SK-N-DZ (cell line): ENCODE measurements at places on chromosomes 5 and 9.

- DNase-seq = no peak
Observed at GRCh38 chr5:112923148-112923917, 1.3 kb upstream of the REEP5 start.

DNA sequence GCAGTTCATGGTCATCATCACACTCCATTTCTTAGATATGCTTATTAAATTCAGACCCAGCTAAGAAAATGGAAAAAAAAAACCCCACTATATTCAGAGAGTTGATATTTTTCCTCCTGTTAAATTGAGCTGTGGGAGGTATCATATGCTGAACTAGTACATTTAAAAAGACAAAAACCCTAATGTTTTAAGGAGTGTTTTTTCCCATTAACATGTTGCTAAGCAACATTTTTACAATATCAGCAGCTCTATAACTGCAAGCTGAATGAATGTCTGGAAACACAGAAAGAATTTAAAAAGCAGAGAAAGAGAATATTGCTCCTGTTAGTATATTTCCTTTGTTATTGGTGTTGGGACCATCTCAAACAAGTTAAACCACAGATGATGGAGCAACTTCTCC lies 265.8 kb upstream of the GRIA1 start:
- no peak for DNase-seq

GRCh38 chr5:166251786-166252185 lies 2039.7 kb upstream of the WWC1 start:
- no peak for DNase-seq

- DNase-seq = no peak
Observed at GRCh38 chr5:2697446-2698200, 53.9 kb downstream of the IRX2 start.

DNA sequence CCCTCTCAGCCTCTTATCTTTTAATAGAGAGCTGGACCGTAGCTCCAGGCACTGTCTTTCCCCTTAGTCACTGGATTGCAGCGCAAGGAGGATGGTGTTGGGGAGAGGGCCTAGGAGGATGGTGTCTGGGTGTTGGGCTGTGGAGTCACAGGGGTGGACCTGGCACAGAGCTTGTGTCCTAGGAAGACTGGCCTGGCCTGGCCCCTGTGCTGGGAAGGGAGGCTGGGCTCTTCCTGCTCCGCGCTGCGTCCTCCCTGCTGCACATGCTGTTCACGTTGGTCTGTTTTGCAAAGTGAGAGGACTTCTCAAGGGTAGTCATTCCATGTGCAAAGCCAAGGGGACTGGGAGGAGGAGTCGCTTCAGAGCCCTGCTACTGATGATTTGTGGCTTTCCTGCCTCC lies 123.9 kb downstream of the EHMT1 start:
- no peak for DNase-seq

- no peak for DNase-seq
Observed at GRCh38 chr9:132750668-132751067, 80.4 kb downstream of the GTF3C4 start.

DNA sequence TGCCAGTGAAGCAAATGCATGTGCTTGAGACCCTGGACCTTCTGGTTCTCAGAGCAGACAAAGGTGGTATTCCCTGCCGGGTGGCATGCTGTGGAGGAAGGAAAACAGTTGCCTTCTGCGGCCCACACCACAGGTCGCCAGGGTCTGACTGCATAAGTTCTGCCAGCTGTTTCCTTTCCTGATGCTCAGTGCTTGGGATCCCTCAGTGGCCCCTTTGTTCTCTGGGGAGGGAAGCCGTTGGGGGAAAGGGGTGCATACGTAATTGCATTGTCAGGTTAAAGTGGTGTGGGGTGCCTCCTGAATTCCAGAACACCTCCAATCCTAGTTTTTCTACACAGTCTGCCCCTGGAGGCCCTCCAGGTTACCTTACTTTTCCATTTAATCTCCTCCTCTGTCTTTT lies 43.1 kb upstream of the SLC2A8 start:
- no peak for DNase-seq

GRCh38 chr5:88644676-88645075 lies 238.3 kb downstream of the MEF2C start:
- DNase-seq = no peak

GRCh38 chr5:83750749-83751148 lies 30.1 kb upstream of the HAPLN1 start:
- no peak for DNase-seq

DNA sequence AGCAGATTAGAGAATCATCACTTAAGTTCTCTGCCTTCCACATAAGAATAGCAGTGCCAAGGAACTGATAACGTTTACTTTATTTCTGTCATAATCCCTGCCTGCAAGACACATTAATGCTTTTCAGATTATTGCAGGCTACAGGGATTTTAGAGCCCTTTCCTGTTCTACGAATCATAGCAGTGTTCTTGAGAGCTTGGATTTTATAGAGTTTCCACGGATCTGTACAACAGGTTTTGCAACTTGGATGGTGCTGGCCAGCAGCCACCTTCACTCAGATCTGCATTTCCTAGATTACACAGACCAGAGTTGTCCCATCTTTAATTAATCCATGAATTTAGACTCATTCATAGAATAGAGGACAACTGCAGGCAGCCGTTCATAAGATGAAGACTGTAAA lies 38.1 kb downstream of the SLC12A2 start:
- no peak for DNase-seq

- DNase-seq = no peak
Observed at GRCh38 chr5:94709277-94709676, 90.8 kb downstream of the SLF1 start.

DNA sequence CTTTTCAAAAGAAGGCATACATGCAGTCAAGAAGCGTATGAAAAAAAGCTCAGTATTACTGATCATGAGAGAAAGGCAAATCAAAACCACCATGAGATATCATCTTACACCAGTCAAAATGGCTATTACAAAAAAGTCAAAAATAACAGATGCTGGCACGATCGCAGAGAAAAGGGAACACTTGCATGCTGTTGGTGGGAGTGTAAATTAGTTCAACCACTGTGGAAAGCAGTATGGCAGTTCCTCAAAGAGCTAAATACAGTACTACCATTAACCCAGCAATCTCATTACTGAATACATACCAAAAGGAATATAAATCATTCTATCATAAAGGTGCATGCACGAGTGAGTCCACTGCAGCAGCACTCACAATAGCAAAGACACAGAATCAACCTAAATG lies 24.5 kb downstream of the RETREG1 start:
- DNase-seq = no peak

DNA sequence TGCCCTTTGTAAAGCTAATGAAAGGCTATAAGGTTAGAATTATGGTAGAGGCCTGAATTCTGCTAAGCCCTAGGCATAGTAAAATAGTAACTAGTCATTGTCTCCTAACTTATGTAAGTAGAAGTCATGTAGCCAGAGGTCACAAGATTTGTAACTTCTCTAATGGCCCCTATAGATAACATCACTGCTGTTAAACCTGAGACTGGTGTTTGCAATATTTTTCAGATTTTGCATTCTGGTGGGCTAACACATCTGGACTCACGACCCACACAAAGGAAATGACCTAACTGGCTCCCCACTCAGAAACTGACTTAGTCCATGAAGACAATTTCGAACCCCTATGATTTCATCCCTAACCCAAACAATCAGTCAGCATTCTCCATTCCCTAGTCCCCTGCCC lies 37.2 kb upstream of the TTC39B start:
- DNase-seq = no peak

DNA sequence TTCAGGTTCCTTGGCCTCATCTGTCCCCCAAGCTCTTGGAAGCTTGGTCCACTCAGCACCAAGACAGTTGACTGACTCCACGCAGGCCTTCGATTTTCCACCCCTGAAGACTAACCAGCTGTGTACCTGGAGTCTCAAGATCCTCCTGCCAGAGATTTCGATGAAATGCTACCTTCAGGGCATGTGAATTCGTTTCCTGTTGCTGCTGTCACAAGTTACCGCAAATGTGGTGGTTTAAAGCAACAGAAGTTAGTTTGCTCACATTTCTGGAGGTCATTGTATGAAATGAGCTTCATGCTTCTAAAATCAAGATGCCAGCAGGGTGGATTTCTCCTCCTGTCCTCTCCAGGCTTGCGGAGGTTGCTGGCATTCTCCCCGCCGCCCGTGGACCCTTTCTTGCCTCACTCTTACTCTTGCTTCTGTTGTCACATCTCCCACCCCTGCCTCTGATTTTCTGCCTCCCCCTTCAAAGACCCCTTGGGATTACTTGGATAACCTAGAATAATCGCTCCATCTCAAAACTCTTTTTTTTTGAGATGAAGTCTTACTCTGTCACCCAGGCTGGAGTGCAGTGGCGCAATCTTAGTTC lies 27.6 kb upstream of the RETREG1 start:
- no peak for DNase-seq

GRCh38 chr5:118354797-118355196 lies 633.5 kb downstream of the DTWD2 start:
- no peak for DNase-seq

GRCh38 chr9:127796852-127797370 lies 5.8 kb upstream of the FPGS start:
- no peak for DNase-seq

GRCh38 chr5:56852228-56853000 lies 37.1 kb downstream of the MAP3K1 start:
- DNase-seq = no peak

DNA sequence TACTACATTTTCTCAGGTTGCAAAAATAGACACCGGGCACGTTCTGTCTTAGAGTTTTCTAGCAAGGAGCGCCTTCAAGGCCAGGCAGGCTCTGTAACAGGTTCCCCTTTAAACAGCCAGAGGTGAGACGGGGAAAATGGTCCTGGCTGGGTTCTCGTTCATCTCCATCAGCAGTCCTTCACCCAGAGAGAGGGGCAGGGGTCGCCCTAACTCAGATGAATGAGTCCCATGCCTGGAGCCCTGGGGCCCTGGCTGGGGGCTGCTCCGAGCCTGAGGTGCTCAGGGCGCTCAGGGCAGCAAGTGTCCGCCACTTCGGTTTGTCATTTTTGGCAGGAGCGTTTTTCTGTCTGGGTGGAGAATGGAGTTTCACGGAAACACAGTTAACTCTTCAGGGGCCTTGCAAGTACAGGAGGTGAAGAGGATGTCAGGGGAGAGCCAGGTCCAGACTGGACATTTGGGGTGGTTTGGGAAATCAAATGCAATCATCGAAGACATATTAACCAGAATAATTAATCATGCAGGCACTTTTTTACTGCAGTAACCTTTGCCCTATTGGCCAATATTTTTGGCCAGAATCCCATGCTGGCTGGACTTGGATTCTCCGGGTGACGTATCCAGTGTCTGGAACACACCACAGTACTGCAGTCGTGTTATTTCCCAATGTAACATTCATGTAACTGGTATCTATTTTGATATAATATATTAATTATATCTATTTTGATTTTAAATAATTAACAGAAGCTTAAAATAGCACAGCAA lies 2.9 kb downstream of the NTNG2 start:
- DNase-seq = no peak

DNA sequence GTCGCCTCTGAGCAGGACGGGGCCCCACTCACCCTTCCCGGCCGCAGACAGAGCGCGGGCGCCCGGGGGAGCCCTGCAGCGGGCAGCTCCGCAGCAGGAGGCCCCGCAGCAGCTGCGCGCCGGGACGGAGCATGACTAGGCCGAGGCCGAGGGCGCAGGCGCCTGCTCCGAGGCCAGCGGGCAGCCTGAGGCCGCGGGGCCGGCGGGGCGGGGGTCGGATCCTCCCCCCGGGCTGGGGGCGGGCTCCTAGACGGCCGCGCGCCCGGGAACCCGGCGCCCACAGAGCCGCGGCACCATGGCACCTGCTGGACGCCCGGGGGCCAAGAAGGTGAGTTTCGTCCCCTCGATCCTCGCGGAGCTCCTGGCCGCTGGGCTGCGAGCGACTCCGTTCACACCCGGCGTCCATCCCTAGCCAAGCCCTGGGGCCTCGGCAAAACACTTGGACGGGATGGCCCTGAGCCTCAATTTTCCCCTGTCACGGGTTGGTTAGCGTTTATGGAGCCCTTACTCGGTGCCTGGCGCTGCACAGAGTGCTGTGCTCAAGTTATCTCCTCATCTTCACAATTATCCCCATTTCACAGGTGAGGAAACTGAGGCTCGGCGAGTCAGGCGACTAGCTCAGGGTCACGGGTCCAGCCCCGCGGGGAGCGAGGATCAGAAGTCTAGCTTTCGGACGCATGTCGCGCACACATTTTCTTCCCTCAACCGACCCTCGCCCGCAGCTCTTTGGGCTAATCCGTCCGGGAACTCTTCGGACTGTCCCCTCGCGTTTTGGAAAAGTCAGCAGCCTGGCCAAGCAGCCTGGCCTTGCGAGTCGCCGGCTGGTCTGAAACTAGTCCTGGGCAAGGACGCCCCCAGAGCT lies at the start of the genes BHMT2 and DMGDH:
BHMT2 (plus strand) TSS at position 280 of the 862 bp plus-strand sequence; CDS start at position 296, 16 bp downstream.
DMGDH (minus strand) TSS at position 187 of the 862 bp plus-strand sequence; CDS start at position 133, 54 bp downstream.
- DNase-seq = no peak

DNA sequence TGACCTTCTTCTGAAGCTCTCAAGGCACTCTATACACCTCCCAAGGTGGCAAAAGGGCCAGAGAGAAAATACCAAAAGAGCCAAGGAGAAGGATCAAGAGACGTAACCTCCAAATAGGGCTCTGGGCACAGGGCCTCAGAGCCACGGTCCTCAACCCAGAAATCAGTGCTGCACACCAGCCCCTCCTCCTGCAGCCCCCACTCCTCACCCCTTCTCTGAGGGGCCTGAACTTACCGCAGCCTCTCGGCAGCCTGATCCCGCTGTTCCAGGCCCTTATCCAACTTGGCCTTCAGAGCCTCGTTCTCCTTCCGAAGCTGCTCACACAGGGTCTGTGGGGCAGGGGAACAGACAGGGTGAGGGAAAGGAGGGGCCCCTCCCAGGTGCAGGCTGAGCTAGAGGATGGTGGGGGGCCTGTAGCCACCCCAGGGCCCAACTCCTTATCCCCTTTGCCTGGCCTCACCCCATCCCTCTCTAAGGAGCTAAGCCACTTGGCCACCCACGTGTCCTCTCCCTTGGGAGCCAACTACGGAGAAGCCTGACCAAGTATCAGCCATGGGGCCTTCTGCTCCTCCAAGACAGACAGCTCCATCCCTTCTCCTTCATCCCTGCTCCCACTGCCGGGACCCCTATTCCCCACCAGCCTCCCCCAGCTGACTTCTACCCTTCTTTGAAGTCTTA lies 28.8 kb downstream of the TNIP1 start:
- no peak for DNase-seq

DNA sequence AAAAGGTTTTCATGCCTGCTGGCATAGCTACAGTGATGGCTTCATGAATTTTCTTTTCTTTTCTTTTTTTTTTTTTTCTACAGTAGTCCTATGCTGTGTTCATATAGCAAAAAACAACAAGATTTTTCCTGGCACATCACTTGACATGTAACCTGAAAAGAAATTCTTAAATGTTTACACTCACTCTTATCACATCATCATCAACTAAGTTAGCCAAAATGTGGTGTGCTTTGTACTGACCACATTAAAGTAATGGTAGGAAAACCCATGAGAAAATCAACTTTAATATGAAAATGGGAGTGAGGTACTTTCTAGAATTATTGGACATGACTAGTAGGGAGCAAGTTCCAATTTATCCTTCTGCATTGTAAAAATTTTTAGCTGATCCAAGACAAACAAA lies 146.7 kb downstream of the SSBP2 start:
- no peak for DNase-seq

- DNase-seq = no peak
Observed at GRCh38 chr9:78351816-78352215, 54.9 kb downstream of the PSAT1 start.

- no peak for DNase-seq
Observed at GRCh38 chr9:90998573-90998972, 197.0 kb downstream of the SYK start.
